ENCODE measurements at places on chromosomes 7 and 10.

DNA sequence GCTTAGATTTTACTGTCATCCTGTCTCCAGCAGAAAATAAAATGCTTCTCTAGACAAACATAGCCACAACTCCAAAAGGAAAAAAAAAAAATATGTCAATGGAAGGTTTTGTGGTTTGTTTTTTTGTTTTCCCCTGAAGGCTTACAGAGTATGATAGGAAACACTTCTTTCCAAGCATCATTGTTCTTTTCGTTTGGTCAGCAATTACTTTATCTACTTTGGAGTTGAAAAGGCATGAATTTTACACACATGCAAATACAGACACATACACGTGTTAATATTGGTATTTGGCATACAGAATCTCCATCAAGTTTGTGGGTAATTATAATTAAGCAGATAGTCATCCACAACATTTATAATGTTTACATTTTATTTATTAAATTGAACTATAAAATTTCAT is 496.9 kb upstream of the MBL2 start:
- DNase-seq, result no peak

DNA sequence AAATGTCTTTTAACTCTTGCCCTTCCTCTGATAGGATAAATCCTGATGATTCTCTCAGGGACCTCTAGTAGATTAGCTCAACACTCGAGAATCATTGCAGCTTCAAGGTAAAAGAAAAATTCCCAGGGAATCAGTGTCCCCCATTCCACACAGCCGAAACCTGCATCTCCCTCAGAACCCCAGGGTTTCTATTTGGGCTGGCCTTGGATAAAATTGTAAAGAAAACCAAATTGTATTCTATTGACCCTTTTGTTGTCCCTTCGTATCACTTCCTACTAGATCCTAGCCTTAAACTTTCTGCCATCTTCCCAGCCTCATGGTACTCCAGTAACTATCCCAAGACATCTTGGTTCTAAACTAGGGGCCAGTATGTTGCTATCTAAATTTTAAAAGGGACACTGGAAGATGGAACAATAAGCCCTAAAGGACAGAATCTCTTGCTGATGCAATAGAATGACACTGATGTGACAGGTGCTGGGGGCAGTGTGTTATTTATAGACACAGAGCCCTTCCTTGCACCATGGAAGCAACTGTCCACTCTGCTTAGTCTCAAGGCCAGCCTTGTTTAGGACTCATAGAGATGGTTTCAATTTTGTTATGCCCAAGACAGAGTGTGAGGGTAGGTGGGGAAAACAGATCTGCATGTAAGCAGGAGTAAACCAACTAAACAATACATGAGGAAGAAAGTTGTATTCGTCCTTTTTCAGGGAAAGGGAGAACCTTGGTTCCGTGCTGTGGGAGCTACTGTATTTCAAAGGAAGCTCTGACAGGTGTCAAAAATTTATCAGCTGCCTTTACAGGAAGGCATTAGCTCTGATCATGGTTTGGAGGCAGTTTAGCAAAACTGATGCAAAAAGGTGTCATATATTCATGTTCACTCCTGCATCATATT is 7.6 kb downstream of the ASB15 start:
- DNase-seq, result no peak

DNA sequence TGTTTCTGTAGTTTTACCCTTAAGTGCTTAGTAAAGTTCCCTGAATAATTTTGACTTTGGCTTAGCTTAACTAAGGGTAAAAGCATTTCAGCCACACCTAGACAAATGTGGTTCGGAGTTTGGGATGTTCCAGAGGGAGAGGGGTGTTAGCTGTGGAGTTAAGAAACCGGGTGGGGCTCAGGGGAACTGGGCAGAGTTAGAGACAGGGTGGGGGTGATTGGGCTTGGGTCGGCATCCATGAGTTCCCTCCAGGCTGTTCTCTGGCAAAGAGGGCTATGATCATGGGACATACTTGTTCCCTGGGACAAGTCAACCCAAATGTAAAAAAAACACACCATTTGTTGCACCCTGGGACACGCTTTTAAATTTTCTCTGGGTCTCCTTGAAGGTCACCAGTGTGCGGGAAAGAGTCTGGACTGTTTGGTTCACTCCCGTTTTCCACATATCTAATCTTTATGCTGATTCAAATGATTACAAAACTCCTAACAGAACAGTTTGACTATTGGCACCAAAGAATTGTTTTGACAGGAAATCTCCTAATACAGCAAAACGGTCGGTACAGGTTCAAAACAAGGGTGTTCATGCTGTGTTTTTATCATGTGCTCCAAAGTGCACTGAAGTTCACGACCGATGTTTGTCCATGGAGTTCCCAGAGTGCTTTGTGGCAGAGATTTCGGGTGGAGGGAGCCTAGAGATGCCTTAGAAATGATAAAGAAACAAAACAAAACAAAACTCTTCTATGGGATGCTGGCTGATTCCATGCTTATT is 56.5 kb downstream of the PLXDC2 start:
- no peak for DNase-seq

GRCh38 chr7:25756601-25757000 is 395.4 kb upstream of the NFE2L3 start:
- DNase-seq, result no peak
